Omental fat pad (tissue), 4 donors: ENCODE measurements at places on chromosomes 6 and 20.

DNA sequence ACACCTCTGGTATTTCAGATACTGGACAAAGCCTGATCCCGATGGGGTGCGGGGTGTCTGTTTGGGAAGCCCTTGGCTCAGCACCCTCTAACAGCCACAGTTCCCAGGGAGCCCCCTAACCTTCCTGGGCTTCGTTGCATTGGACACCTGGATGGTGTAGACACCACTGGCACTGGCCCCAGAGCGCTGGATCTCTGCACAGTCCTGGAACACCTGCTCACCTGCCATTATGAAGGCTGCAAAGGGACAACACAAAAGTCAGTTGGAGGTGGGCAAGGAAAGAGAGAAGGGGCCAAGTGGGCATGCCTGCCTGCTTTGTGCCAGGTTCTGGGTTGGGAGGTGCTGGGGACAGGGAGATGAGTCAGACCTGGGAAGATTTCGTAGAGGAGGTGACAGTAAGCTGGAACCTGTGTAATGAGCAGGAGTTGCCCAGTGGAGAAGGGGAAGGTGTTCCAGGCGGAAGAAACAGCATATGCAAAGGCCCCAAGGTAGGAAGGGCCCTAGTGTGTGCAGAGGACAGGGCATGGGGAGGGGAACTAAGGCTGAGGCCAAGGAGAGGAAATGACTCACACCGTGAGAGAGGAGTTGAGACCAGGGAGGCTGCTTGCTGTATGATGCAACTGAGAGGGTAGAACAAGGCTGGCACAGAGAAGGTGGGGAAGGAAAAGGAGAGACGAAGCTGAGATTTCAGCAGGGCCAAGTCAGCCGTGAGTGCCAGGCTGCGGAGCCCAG lies 34.9 kb downstream of the ANGPT4 start:
- no peak for DNase-seq

DNA sequence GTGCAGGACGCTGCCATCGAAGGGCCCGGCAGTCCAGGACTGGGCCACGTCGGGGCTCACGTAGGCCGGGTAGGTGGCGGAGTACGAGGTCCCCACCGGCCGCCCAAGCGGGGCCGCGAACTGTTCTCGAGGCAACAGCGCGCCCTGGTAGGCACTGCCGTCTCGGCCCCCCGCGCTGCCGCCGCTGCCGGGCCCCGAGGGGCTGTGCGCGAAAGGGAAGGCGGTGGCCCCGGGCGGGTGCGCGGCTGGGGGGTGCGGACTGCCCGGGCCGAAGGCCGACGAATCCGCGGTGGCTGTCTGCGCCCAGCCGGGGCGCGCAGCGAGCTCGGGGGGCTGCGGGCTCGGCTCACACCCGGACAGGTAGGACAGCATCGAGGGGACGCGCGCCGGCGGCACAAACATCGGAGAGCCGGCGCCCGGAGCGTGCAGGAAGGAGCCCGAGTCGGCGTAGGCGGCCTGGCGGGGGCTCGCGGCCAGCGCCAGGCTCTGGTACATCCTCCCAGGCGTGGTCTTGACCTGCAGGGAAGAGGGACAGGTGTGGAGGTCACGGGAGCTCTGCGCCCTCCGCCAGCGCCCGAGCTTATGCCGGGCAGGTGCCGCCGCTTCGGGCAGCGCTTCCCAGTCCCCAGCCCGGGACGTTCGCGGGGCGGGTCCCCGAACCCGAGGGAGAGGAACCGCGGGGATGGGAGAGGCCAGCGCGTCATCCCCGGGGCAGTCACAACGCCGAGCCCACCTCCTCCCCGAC lies 596 bp downstream of the GATA5 start:
- DNase-seq, result no peak

- DNase-seq, result no peak
Measured at GRCh38 chr6:120111001-120111400, 761.4 kb upstream of the MAN1A1 start.

DNA sequence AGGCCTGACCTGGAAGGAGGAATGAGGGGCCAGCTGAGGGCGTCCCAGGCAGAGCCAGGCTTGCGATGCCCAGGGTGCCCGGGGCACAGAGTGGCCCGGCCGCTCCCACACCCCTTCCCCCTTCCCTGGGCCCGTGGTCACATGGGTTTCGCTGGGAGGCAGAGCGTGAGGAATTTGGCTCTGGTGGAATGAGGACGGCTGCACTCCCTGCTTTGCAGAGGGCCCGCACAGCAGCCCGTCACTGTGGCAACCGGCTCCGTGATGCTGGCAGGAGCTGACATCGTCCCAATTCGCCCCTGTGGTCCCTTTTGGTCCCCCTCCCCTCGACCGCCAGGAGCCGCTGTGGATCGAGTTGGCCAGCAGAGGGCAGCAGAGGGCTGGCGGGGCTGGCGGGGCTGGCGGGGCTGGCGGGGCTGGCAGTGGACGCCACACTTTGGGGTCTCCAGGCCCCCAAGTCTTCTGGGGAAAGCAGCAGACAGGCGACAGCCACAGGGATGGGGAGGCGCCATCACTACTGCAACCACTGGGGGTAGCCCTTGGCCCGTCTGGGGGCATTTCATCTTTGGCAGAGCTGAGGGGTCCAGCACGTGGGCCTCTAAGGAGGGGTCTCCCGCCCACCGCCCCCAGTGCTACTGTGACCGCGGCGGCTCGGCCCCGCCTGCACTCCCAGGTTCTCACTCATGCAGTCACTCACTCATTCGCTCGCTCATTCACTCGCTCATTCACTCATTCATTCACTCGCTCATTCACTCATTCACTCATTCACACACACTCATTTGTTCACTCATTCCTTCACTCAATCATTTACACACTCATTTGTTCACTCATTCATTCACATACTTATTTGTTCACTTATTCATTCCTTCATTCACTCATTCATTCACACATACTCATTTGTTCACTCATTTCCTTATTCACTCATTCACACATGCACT lies 49.7 kb upstream of the BHLHE23 start:
- no peak for DNase-seq

DNA sequence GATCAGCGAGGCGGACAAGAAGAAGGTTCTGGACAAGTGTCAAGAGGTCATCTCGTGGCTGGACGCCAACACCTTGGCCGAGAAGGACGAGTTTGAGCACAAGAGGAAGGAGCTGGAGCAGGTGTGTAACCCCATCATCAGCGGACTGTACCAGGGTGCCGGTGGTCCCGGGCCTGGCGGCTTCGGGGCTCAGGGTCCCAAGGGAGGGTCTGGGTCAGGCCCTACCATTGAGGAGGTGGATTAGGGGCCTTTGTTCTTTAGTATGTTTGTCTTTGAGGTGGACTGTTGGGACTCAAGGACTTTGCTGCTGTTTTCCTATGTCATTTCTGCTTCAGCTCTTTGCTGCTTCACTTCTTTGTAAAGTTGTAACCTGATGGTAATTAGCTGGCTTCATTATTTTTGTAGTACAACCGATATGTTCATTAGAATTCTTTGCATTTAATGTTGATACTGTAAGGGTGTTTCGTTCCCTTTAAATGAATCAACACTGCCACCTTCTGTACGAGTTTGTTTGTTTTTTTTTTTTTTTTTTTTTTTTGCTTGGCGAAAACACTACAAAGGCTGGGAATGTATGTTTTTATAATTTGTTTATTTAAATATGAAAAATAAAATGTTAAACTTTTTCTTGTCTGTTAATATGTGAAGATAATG lies 2.2 kb downstream of the HSPA1B start:
- no peak for DNase-seq

- no peak for DNase-seq
Measured at GRCh38 chr20:61516346-61517208, 264.5 kb downstream of the CDH4 start.

DNA sequence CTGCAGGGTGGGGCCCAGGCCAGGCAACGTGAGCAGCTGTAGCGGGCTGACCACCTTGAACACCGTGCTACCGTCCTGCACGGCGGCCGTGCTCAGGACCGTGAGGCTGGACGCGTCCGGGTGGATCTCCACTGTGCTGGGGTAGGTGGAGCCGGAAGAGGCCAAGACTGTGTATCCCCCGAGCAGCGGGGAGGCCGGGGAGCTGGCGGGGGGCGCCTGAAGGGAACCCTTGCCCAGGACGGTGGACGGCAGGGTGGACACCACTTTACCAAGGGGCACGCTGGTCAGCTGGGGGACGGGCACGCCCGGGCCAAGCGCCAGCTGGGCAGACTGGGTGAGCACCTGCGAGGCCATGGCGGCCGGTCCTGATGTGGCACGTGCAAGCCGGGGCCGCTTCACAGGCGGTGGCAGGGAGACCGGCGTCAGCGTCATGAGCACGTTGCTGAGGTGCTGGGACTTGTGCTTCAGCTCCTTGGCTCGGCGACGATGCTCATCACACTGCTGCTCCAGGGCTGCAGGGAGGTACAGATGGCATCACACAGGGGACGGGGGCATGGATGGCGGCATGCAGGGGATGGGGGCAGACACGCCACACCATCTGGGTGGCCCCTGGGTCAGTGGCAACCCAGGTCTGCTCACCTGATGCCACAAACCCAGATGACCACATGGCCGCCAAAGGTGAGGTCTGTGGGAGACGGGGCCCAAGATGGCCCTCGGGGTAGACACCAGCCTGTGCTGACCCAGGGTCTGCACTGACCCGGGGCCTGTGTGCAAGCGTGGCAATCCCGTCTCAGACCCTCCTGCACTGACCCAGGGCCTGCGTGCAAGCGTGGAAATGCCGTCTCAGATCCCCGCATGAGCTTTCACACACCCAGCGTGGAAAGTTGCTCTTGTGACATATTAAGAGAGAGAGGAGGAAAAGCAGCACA lies 16.4 kb upstream of the HELZ2 start:
- no peak for DNase-seq
